ENCODE measurements at places on chromosomes 12 and 14.
A peak's percentile ranks its signal among the peaks of the same experiment; 100 is the strongest.

DNA sequence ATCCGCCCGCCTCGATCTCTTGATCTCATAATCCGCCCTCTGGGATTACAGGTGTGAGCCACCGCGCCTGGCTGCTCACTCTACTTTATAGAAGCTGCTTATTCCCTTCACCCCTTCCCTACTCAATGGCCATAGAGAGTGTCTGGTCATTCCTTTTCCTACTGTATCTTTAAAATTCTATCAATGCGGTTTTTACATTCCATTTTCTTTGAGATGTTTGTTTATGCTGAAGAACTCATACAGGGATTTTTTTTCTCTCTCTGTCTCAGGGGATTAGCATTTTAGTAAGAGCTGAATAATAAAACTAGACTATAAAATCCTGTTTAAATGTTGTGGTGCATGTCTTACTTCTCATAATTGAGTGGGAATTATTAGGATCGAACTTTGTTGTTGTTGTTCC, 218.6 kb upstream of the FOXN3 start:
- no peak for DNase-seq

DNA sequence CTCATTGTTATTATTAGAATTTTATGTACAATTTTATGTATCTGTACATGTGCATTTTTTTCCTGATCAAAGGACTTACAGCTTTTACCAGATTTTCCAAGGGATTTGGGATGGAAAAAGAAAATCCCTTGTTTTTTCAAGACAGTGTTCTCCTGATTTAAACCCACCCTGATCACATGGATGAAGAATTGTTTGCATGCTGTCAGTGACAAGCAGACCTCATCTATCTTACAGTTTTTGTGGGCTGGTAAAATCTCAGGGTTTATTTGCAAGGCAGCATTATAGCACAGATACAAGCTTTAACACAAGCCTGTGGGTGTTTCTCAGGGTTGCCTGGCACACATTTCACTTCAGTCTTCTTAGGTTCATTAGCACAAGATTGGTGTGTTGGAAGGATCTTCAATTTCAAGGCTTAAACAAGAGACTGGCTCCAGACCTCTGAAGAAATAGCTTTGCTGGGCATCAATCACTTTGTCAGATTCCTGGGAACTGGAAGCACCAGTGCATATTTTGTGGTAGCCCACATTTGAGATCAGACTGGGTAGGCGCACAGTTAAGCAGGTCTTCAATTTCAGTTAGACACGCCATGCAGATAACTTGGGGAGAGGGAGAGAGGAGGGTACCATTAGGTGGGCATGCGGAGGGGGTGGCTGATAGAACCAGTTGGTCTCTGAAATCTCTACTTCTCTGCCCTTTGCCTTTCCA, 118.0 kb downstream of the TBX5 start:
- DNase-seq, result no peak

- DNase-seq, result no peak
Observed at GRCh38 chr14:100022772-100023451, 42.3 kb upstream of the EVL start.

- DNase-seq, result peak; percentile 42
Observed at GRCh38 chr12:96907671-96908422, 790 bp downstream of the NEDD1 start.

GRCh38 chr14:50784683-50785456, 46.1 kb downstream of the NIN start:
- DNase-seq, result no peak

DNA sequence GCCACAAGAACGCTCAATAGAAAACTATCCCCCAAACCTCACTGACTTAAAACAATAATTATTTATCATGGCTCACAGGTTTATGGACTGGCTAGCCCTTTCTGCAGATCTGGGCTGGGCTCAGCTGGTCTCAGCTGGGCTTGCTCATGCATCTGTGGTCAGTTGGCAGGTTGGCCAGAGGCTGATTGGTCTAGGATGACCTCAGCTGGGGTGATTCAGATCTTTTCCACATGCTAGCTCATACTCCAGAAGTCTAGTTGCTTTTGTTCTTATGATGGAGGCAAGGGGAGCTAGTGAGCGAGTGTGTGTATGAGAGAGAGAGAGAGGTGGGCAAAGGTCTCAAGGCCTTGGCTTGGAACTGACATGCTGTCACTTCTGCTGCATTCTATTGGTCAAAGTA, 181.2 kb upstream of the NRXN3 start:
- no peak for DNase-seq

- no peak for DNase-seq
Observed at GRCh38 chr14:36756226-36756625, 94.6 kb downstream of the PAX9 start.

- no peak for DNase-seq
Observed at GRCh38 chr14:54778618-54779345, 123.8 kb downstream of the GCH1 start.

DNA sequence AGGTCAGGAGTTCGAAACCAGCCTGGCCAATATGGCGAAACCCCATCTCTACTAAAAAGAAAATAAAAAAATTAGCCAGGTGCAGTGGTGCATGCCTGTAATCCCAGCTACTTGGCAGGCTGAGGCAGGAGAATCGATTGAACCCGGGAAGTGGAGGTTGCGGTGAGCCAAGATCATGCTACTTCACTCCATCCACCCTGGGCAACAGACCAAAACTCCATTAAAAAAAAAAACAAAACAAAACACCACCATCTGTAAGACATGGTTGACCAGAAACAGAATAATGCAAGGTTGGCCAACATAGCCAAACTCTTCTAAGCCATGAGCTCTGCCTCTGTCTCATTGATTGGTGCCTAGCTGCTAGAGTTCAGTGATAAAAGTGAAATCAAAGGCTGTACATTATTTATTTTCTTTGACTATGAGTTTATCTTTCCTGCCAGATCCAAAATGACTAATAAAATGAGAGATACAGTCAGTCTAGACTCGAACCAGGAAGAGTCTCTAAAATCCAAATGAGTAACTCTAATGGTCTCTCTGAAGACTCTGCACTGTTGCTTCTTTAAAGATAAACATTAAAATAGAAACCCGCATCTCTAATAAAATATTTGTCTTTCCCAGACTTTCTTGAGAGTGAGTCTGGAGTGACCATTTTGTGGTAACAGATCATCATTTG, 404.7 kb downstream of the DAD1 start:
- DNase-seq, result no peak

- DNase-seq, result no peak
Observed at GRCh38 chr12:14613718-14614117, 46.0 kb upstream of the PLBD1 start.
